ENCODE measurements at places on chromosomes 5 and 9.

DNA sequence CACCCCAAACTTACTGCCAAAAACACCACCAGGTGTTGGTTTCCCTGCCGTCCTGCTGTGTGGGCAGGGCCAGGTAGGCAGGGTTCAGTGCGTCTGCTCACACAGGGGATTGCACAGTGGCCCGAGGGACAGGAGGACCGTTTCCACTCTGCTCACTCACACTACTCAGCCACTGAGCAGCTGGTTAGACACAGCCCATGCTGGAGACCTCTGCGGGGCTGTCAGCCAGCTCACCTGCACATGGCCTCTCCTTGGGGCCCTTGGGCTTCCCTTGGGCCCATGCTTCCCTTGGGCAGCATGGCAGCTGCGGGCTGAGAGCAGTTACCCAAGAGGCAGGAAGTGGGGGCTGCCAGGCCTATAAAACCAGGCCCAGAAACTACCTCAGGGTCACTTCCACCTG, 79.0 kb downstream of the SYK start:
- no peak for DNase-seq

- no peak for DNase-seq
Measured at GRCh38 chr9:70058569-70059116, 15.0 kb downstream of the MAMDC2 start.

- DNase-seq: no peak
Measured at GRCh38 chr5:139652788-139653241, 4.7 kb downstream of the CXXC5 start.

DNA sequence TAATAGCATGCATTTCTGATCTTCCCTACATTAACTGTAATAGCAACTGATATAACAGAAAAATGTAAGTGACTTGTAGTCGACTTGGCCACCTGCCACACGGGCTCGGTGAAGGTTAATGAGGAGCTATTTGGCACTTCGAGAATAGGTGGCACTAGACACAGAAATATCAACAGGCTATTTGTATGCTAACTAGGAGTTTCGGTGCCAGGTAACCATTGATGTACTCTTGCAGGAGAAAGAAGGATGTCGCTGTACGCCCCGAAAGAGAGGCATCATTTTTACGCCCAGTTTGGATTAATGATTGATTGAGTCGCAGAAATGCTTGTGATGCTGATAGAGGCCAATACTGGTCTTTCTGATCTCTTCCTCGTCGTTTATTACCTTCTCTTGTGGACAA, 516 bp upstream of the DMRT2 start:
- DNase-seq: no peak

DNA sequence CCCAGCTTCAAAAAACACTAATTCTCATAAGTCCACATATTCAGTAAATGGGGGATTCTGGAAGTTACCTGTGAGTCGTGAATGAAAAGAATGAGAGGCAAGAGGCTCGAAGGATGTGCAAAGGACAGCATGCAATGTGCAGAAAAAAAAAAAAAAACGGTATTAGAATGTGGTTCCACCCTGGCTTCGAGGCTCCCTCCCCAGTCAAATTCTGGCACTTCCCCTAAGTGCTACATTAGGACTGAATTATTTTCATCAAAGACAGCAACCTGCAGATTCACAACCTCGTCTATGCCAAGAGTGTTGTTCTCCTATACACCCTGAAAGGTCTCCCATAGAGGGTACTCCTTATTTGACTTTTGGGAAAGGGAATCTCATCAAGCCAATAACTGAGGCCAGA, 16.5 kb downstream of the CAPSL start:
- DNase-seq: no peak

- no peak for DNase-seq
Measured at GRCh38 chr9:99079542-99079941, 25.4 kb upstream of the TGFBR1 start.

DNA sequence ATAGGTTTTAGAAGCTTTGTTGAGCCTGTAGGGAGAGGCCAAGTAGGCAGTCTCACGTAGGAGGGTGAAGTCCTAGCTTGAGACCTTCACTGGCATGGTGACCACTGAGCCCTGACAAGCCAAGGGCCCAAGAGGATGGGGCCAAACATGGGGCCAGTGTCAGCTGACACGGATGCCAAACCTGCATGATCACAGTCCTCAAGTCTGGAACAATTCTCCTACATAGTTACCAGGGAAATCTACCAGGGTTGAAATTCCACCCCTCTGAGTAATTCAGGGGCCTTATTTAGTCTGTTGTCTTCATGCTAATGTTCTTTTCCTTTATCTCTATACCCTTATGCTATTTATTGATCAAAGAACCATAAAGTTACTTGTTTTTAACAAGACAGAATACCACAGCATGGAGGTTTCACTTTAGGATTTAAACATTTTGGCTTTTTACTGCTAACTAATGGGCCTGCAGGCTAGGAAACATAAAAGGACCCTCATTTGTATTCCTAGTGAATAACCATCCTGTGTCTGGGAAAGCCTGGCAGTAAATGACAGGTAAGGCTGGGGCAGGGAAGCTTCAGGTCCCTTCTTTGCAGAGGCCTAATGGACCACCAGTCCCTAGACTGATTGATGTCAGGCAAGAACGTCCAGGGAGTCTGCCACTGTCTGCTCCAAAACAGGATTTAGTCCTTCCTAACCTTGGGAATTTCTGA, 140.8 kb downstream of the FGF1 start:
- no peak for DNase-seq

- DNase-seq: no peak
Measured at GRCh38 chr9:116628716-116629115, 58.4 kb upstream of the TRIM32 start.

GRCh38 chr9:133955821-133956411, 36.2 kb downstream of the VAV2 start:
- no peak for DNase-seq
